ENCODE measurements at places on chromosomes 4 and X. TPM values are rescaled to one million over a fixed set of nuclear protein-coding genes. Genes with fewer than 3 reads are reported as not detected.

The XK gene
- total RNA-seq: 14.3 TPM

The IL2RG gene
- total RNA-seq: 4.3 TPM

The SATL1 gene
- 0.10 TPM for total RNA-seq

The CPZ gene
- 6.8 TPM for total RNA-seq

The TRPC3 gene
- total RNA-seq: 0.82 TPM

The TSPAN6 gene
- total RNA-seq: 28.4 TPM

The BRS3 gene
- not detected for total RNA-seq

GRCh38 chr4:21709761-21710160 lies 238.8 kb downstream of the KCNIP4 start:
- DNase-seq: no peak

GRCh38 chr4:182048871-182049270 lies 194.3 kb upstream of the TENM3 start:
- no peak for DNase-seq

GRCh38 chr4:42915484-42915883 lies 23.0 kb downstream of the GRXCR1 start:
- DNase-seq: no peak

GRCh38 chr4:184816962-184817361 lies 8.8 kb downstream of the ACSL1 start:
- DNase-seq: no peak

DNA sequence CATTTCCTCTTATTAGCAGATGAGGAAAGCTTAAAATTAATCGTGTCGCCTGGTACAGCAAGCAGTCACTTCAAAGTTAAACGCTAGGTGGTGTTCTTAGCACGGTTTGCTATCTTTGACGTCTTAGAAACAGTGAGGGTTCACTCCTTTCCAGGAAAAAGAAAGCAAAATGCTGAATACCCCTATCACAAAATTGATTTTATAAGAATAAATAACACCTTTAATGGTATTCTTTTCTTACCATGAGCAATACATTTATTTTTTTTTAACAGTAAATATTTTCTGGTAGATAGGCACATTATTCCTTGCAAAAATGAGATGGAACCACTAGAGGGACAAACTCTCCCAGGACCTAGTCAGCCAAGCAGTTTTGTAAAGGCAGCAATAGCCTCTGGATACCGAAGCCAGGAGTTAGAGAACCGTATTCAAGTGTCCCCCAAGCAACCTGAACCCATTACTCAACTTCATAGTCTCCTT lies 153.9 kb downstream of the KDR start:
- peak; percentile 69 for DNase-seq

- DNase-seq: no peak
These were observed 212.4 kb downstream of the ARHGAP10 start for GRCh38 chr4:147944249-147944648.

- DNase-seq: no peak
These were observed 292.3 kb downstream of the SMARCA1 start for GRCh38 chrX:129230850-129231512.

DNA sequence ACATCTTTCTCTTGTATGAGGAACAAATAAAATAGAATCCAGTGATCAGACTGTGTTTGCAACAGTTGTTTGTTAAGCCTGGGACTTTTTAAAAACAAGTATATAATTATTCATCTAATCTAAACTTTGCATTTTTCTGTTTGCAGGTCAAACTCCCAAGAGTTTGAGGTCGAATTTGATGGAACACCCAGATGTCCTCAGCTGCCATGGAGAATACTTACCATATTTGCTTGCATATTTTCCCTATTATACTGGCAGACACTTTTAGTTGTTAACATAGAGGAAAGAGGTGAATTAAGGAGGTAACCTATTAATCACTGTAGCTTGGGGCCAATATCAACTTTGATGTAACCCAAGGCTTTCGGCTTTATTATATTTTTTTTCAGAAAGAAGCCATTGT lies 401.5 kb upstream of the DIPK2B start:
- DNase-seq: no peak

DNA sequence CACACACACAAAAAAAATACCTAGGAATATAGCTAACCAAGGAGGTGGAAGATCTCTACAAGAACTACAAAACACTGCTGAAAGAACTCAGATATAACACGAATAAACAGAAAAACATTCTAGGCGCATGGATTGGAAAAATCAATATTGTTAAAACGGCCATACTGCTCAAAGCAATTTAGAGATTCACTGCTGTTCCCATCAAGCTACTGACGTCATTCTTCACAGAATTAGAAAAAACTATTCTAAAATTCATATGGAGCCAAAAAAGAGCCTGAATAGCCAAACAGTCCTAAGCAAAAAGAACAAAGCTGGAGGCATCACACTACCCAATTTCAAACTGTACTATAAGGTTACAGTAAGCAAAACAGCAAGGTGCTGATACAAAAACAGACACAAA lies 390.2 kb downstream of the IDS start:
- DNase-seq: no peak
